ENCODE measurements at places on chromosomes 1 and 21.

DNA sequence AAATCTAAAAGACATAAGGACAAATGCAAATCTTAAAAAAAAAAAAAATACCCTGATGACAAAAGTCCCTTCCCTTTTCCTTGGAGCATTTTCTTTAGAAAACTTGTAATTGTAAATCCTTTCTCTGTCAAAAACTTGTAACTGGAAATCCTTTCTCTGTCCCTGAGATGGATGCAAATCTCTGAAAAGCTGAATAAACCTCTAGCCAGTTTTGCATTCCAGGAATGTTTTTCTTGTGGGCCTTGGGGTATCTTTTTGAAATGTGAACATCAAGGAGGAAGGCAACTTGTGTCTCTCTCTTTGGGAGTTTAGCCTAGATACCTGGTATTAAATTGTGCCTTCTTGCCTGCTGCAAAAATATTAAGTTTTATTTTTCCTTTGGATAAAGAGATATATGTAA, 305.3 kb downstream of the KCNT2 start:
- DNase-seq, result no peak

DNA sequence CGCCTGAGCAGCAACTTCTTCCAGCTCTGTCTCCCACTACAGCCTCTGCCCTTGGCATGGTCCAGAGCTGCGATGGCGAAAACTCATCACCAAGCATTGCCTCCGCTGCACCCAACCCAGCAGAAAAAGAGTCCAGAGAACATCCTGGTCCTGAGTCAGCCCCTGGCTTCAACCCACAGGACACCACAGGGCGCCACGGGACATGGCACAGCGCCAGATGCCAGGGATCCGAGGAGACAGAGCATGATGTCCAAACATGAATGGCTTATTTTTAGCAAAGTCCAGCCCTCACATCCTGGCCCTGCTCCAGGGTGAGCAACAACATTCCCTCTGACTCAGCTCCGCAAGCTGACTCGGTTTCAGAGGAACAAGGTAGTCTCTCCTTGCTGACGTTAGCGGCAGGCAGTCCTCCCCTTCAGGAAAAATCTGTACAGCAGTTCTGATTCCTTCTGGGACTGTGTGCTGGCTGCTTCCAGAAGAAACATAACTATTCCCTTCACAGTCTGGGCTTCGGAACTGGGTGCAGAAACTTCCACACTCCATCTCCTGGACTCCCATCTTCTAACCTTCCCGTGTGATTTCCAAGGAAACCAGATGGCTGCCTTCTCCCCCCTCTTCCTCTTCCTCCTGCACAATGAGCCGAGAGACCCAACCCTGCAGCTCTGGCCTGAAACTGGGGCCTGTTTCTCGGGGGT, 131.3 kb downstream of the TOMM20 start:
- peak; percentile 53 for DNase-seq

- DNase-seq, result no peak
These were observed 44.6 kb downstream of the CTTNBP2NL start for GRCh38 chr1:112440574-112440973.

DNA sequence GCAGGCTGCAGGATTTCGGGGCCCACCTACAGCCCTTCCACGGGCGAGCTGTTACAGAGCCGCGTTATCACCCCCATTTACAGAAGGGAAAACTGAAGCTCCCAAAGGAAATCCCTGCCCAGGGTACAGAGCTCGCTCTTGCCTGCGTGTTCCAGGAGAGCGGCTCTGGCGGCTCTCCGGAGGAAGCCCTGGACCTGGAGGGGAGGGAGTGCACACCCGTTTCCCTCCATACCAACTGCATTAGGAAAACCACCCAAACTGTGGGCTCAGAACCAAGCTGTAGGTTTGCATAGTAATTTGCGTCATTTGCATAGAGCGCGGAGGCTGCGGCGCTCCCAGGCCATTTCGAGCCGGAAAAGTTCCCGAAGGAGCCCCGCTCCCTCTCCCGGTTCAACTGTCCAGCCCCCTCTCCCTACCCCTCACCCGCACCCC, 24.7 kb upstream of the ADGRB2 start:
- DNase-seq, result no peak

GRCh38 chr1:203652724-203653461, 26.3 kb downstream of the ATP2B4 start:
- DNase-seq, result no peak

DNA sequence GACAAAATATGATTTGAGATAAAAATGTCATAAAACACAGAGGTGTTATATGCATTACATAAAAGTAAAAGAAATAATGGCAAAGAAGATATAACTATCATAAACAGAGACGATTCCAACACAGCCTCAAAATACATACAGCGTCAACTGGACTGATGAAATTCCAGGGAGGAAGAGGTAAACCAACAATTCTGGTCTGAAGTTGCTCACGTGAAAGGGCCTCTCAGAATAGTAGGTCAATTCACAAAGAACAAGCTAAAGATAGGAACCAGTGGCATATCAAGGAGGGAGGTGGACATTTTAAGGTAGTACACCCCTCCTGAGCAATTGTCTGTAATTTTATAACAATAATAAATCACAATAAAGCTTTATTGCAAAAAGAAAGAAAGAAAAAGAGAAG, 18.6 kb downstream of the SLC2A5 start:
- DNase-seq, result no peak

GRCh38 chr1:66243548-66244130, 290.3 kb upstream of the SGIP1 start:
- no peak for DNase-seq

DNA sequence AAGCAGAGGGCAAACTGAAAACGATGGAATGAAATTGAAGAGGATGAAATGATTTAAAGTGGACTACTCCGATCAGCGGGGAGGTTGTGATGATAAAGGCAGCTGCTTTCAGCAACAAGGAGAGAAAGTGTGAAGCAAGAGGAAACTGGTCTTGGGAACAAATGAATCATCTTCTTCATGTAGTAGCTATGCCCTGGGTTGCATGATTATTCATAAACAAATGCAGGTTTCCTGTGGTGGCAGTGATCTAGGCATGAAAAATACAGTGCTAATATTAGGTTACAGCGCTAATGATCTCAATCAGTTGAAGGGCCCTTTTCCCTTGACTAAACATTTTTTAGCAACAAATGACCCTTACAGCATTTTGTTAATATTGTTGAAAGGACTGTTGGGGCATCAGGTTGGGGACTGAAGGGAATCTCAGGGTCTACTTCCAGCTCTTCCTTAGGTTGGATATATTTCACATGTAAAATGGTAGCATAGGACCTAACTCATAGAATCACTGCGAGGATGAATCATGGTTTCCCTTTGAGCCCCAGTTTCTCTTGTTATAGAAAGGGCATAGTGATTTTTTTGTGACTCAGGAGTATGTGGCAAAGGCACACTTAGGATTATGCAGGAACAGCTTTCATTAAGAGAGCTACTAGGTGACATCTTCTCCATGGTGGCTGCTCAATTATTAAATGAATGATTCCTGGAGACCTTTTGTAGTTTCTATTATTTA, 1.9 kb upstream of the ZFYVE9 start:
- DNase-seq, result no peak

- no peak for DNase-seq
These were observed 937 bp downstream of the CD48 start for GRCh38 chr1:160710517-160711252.

DNA sequence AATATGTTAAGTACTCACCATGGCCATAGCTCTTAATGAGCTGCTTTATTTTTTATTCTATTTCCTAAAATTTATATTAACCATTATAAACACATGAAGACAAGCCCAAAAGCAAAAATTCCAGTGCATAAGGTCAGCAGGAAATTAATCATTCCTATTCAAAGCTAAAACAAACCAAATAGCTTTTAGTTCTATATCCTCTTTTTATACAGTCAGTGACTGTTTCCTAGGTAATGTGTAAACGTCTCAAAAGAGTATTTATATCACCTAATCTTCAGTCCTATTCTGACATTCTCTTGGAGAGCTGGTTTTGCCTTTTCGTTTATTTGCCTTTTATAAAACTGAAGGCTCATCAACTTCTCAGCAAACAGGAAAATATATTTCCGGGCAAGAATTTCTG, 4.2 kb downstream of the GOLPH3L start:
- DNase-seq, result no peak

DNA sequence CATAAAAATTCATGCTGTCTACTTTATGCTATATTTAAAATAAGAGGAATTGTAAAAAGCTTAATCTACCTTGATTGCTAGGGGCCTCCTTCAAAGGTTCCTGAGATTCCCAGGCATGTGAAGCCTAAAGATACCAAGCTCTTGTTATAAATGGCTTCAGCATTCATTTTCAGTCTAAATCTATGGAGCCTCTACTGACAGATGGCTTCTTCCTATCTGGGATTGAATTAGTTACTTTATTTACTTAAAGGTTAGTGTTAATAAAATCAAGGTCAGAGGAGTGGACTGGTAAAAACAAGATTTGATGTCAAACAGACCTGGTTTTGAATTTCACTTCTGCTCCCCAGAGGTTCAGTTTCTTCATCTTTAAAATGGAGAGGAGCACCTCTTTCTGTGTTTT, 93.7 kb downstream of the TNNI3K start:
- no peak for DNase-seq

GRCh38 chr21:45279446-45280177, 8.1 kb downstream of the POFUT2 start:
- DNase-seq, result no peak

- DNase-seq, result no peak
These were observed 96.5 kb downstream of the KCNN3 start for GRCh38 chr1:154773551-154773950.

DNA sequence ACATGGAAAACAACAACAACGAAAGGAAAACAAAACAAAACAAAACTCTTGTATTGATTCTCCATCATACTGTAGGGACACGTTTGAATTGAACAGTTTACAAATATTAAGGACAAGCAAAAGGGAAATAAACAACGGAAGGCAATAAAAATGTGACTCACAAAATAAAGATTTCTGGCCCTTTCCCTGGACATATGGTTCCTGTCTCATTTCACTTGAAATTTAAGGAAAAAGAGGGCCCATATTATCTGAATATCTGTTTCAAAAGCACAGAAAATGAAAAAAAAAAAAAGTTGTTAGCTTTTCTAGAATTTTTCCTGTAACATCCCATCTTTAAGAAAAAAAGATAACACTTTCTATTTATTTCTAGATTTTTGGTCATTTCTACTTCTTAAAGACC, 3.6 kb upstream of the PKN2 start:
- no peak for DNase-seq

GRCh38 chr1:246592695-246593094, 26.4 kb downstream of the CNST start:
- DNase-seq, result no peak

DNA sequence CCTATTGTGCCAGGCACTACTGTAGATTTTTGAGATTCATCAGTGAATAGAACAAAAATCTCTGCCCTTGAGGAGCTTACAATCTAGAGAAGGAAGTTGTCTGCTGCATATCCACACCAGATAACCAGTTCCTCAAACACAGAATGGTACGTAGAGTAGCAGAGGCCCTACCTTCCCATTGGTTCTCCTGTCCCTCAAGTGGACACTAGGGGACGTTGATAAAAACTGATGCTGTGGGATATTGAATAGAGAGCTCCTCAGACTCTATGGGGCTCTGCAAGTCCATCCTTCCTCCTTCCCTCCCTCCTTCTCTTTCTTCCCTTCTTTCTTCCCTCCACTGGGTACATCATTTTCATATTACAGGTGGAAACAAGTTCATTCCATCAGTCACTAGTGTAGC, 371.3 kb downstream of the PBX1 start:
- no peak for DNase-seq

DNA sequence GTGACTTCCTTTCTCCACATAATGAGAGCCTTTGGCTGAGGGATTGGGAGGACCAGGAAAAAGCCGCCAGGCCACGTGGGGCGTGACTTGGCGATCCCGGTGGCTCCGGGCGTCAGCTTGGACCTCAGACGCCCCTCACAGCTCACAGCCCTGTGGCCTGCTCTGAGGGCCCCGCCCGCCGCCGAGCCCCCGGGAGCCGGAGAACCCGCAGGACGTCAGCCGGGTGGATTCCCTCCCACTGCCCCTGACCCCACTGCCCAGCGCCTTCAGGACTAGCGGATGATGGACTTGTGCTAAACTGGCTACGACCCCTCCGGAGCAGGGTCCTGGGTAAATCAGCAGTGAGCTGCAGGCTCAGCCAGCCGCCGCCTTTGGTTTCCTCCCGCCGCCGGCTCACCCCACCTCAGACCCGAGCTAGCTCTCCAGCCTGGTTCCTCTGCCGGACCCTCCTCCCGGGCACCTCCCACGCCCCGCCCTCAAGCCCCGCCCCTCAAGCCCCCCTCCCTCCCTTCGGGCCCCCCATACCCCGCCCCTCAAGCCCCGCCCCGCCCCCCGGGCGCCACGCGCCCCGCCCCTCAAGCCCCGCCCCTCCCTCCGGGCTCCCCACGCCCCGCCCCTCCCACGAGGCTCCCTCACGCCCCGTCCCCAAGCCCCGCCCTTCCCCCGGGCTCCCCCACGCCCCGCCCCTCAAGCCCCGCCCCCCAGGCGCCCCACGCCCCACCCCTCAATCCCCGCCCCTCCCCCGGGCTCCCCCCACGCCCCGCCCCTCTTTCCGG, 10.0 kb upstream of the FAAP20 start:
- DNase-seq, result peak; percentile 82

GRCh38 chr1:197912739-197913494, 4.3 kb upstream of the LHX9 start:
- no peak for DNase-seq

DNA sequence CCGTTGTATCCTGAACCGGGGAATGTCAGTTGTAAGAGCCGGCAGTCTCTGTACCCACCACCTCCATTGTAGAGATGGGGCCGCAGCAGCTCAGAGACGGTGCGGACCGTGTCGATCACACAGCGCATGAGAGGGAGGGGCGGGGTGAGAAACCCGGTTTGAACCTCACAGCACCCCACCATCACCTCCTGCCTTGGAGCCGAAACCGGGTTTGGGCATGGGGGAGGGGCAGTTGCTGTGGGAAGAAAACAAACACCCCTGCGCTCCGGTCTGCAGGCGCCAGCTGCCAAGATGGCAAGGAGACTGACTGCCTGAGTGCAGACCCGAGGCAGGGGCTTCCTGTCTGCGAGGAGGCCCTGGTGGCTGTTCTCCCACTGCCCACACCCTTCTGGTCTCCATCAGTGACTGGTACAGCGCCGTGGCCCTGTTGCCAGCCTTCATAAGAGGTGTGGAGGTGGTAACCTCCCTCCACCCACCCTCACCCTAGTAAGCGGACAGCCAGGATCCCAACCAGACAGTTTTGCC, 69.2 kb upstream of the SSBP3 start:
- DNase-seq, result no peak

GRCh38 chr1:16078925-16079656, 5.6 kb upstream of the FAM131C start:
- DNase-seq, result peak; percentile 44

Measured in C1 segment of cervical spinal cord (tissue), 14 donors.